ENCODE measurements at places on chromosomes 16 and 17. TPM values are rescaled to one million over a fixed set of nuclear protein-coding genes. Genes with fewer than 3 reads are reported as not detected.

The CDRT15 gene
- total RNA-seq = not detected

The FASN gene
- 94.7 TPM for total RNA-seq

The HS3ST6 gene
- total RNA-seq = not detected

The ITGAX gene
- under 0.01 TPM for total RNA-seq

The SOST gene
- not detected for total RNA-seq

The PIPOX gene
- 2.6 TPM for total RNA-seq

The NLRC3 gene
- under 0.01 TPM for total RNA-seq

The CNGB1 gene
- total RNA-seq = not detected

The NME4 gene
- 73.0 TPM for total RNA-seq

The OR4D1 gene
- total RNA-seq = not detected

The KRT25 gene
- not detected for total RNA-seq

The PLEKHG4 gene
- 5.6 TPM for total RNA-seq

The ZG16 gene
- not detected for total RNA-seq

The SLC25A39 gene
- 56.5 TPM for total RNA-seq

The PPP1R27 gene
- total RNA-seq = not detected

The TBC1D3I gene
- 0.28 TPM for total RNA-seq

The CPHXL2 gene
- total RNA-seq = not detected

The KRTAP1-5 gene
- 0.57 TPM for total RNA-seq

The VMO1 gene
- 0.74 TPM for total RNA-seq

The TBX6 gene
- 0.09 TPM for total RNA-seq

The MATCAP1 gene
- total RNA-seq = 9.0 TPM

The CARD14 gene
- total RNA-seq = 0.18 TPM

The GINS2 gene
- 1.1 TPM for total RNA-seq

The CDK5R1 gene
- 0.28 TPM for total RNA-seq

Data from smooth muscle cell of bladder (primary cell).